Stimulated activated CD4-positive, alpha-beta T cell treated with anti-CD3 and anti-CD28 coated beads, Interleukin-1b, Interleukin-23, amount 100 ng/mL, for 1 hour (primary cell): ENCODE measurements at places on chromosomes 6 and 20.

- DNase-seq = no peak
Measured at GRCh38 chr6:110950440-110950839, 8.1 kb upstream of the GTF3C6 start.

DNA sequence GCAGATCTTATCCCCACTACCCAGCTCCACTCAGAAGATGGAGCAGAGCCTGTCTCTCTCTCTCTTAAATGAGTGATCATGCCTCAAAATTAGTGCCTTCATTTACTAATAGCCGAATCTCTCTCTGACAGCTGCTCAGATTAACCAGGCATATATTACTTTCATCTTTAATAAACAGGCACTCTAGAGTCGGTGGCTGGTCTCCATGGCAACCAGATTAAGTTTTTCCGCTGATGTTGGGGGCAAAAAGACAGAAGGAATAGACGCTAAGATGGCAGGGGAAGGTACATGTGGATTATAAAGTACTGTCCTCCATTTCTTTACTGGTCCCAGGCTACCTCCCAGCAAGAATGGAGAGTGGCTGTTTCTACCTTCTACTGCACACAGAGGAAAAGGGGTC is 121.6 kb downstream of the QRSL1 start:
- no peak for DNase-seq

DNA sequence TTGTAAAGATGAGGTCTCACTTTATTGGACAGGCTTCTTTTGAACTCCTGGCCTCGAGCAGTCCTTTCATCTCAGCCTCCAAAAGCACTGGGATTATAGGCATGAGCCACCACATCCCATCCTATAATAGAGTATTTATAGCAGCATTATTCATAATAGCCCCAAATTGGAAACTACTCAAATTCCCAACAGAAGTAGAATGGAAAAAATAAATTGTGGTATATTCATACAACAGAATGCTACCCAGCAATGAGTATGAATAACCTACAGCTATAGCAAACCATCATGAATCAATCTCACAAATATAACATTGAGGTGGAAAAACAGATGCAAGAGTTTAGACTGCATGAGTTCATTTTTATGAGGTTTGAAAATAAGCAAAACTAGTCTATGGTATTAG is 84.8 kb upstream of the BTBD3 start:
- no peak for DNase-seq

GRCh38 chr20:60956194-60956593 is 295.9 kb upstream of the CDH4 start:
- DNase-seq = no peak

- no peak for DNase-seq
Measured at GRCh38 chr6:128463942-128464341, 56.5 kb downstream of the PTPRK start.

- DNase-seq = no peak
Measured at GRCh38 chr6:108134213-108134970, 31.4 kb upstream of the NR2E1 start.

DNA sequence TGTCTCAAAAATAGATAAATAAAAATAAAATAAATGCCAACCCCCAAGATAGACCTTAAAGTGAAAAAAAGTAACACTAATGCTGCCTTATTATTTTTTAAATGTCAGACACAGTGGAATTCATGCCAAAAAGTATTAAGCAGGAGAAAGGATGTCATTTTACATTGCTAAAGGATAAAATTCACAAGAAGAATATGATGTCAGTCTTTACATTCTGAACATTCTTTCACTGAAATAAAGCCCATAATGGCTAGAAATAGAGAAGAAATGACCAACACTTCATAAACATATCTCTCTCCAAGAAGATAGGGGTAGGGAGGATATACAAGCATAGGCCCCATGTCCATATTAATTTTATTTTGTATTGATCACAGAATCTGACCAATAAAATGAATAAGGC is 47.4 kb downstream of the SLC23A2 start:
- no peak for DNase-seq

DNA sequence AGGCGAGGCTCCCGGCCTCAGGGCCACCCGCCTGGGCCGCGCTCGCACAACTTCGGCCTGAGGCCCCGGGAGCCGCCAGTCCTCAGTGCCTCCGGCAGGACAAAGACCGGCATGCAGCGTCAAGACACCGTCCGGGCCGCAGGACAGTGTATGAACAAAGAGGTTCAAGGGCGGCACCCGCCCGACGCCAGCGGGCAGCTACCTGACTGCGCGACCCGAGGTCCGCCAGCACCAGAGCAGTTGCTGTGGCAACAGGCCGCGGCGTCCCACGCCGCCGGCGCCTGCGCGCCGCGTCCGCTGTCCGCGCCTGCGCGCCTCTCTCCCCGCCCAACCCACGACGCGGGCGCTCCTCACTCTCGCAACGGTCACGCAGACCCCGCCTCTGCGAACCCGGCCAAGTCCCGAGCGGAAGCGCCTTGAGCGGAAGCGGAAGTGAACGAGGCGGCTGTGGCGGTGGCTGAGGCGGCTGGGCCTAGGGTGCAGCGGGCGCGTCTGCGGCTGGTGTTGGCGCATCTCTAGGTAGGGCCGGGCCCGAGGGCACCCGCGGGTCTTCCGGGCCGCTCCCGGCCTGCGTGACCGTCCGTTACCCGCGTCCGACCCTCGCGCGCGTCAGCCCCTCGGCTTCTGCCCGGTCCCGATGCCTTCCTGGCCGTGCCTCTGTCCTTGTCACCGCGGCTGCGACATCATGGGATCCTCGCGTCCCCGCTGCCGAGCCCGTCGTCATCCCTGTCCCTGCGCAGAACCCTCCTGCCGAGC is at the start of gene FAM120B:
Gene FAM120B, plus strand, starts transcription at position 435 of the 756 bp plus-strand sequence. CDS start 10,633 bp downstream, outside the sequence.
- DNase-seq = peak; percentile 84

DNA sequence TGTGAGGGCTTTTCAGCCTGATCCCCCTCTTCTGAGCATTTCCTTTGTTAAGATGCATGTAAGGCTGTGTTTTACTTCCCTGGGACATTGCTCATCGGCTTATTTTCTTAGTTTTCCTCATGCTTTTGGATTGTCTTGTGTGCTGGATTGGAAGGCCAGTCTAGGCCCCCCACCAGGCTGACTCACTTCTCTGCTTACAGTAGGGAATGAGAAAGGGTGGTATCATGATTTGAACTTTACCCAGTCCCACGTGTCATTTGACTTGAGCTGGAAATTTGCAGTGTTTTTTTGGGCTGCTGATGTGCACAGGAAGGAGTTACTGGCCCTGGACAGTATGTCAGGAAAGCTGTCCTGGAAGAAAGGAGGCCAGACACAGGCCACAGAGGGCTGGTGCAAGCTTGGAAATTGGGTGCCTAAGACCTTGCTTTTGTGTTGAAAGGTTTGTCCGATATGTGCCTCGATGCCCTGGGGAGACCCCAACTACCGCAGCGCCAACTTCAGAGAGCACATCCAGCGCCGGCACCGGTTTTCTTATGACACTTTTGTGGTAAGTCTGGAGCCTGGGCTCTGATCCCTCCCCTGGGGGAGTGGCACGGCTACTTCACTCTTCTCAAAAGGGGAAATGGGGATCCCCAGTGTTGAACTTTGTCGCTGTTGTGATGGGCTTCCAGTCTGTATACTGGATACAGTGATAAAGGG is 12.8 kb downstream of the RNF114 start:
- DNase-seq = no peak
